ENCODE measurements at places on chromosomes 7 and 10.

DNA sequence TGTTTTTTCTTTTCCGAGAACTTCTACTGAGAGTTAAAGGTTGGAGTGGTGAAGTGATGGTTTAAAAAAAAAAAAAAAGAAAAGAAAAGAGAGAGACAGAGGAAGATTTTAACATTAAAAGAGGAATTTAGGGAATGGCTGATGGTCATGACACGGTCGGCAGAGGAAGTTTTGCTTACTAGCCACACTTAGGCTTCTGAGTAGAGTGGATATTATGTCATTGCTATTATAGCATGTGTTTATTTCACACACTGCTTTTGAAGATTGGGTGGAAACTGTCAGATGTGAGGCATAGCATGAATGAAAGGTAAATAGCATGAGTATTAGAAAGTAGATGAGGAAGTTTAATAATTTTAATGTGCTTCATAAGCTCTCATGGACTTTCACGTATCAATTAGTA, 2.5 kb downstream of the KAT6B start:
- no peak for DNase-seq

DNA sequence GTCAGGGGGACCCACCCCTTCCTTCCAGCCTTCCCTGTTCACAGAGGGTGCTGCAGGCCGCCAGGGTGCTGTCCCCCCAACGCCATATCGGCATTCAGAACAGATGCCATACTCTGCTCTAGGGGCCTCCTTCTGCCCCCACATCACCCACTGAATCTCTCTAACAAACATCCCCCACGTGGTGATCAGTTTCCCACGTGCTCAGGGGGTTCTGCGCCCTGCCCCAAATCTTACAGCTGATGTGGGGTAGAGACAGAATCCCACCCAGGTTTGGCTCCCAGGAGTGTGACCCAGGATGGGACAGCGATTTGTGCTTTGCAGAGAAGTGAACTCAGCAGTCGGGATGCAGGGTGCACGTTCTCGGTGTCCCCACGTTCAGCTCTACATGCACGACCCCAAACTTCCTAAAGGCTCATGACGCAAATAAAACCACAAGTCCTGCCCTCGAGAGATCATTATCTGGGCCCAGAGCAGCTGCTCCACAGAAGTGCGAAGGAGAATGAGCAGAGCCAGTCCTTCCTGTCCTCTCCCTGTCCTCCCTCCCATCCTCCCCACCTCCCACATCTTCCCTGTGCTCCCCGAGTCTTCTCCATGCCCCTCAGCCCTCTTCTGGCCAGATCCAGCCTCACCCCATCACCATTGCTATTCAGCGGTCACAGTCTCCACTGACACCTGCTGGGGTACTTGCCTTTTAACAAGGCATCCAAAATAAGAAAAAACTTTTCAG, 423.4 kb downstream of the DNAJB6 start:
- DNase-seq: no peak

- DNase-seq: no peak
These were observed 144.6 kb upstream of the TMEM106B start for GRCh38 chr7:12066521-12066920.

DNA sequence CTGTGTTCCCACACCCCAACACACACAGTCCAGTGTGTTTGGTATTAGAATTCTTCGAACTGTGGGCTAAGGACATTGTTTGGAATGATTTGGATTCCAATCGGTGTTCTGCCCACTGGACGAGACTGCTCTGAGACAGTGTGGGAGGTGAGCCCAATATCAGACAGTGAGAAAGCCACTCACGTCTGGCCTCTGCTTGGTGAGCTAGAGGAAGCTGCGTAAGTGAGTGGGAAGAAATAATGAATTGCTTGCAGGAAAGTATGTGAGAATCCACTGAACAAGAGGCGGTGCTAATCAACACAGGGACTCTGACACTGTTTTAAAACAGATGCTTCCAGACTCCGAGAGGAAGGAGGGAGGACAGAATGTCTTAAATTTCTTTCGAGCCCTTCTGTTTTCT, 675.0 kb upstream of the ANKRD30A start:
- no peak for DNase-seq

DNA sequence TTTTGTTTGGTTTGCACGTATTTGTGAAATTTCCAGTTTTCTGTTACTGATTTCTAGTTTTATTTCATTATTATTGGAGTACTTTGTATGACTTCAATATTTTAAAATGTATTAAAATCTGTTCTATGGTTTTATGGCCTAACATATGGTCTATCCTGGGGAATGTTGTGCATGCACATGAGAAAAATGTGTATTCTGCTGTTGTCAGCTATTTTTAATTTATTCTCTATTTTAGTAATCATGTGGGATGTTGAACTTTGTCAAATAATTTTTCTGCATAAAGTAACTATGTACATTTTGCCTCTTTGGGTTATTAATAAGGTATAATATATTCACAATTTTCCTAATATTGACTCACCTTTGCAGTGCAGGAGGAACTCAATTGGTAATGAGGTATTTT, 46.7 kb downstream of the EBLN1 start:
- no peak for DNase-seq
